ENCODE measurements at places on chromosomes 2 and 18.

GRCh38 chr2:179031731-179032408 is 18.1 kb downstream of the CCDC141 start:
- no peak for DNase-seq

DNA sequence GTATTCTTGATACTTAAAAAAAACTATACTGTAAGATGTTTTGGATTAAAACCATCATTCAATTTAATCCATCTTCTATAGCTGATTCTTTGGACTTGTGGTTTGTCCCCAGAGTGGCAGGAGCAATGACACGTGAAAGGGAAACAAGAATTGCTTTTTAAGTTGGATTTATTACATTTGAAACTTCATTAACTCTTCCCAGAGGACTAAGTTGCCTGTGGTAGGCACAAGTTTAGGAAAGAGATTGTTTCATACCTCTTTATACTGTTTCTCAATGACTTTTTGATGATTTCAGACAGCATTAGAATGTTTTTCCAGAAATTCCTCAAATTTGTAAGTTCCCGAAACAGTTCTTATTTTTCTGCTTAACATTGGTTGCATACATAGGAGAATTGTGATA is 41.3 kb downstream of the ACVR2A start:
- no peak for DNase-seq

DNA sequence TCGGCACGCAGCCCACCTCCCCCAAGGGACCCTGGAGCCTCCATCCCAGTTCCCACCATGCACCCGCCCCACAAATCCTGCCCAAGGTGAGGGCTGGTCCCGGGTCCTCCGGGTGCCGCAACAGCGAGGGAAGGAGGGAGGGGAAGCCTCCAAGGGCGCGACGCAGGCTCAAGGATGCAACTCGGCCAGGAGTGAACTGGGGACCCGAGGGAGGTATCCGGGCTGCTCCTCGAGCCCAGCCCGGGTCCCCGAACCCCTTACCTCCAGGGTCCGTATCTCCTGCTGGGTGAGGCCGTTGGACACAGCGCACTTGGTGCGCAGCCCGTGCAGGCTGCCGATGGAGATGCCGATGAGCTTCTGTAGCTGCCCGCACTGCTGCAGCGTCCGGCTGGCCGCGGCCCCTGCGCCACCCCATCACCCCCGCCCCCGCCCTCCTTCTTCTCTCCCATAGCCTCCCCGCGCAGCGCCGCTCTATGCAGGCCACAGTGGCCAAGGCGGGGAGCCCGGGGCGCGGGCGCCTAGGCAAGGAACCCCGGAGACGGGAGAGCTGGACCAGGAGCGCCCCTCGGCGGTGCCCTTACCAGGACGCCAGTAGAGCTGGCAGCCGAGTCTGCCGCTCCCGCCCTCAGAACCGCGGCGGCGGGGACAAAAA is 124.1 kb downstream of the ANKRD30BL start:
- DNase-seq = no peak

DNA sequence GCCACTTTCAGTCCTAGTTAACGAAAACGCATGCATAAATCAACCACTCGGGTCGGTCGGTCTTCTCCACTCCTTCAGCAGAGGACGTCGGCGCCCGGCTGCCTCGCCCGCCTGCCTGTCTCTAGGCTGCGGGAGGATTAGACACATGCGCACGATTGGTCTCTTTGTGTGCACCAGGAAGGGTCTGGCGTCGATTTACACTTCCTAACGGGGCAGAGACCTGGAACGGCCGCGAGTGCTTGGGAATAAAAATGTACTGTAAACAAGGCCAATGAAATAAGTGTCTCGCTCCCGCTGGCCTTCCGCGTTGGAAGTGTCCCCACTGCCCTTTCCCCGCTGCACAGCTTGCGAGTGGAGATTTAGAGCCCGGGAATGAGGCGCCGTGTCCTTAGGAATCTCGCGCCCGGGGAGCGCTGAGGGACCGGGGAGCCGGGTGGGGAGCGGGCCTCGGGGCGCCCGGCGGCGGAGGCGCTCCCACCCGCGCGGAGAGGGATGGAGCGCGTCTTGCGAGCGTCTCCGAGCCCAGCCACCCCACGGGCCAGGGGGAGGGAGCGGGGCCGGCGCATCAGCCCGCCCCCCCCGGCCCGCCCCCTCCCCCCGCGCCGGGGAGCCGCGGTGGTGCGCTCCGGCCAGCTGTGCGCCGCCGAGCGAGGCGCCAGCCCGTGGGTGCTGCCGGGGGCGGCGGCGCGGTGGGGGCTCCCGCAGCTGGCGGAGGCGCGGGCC is at the start of gene DOK6:
TSS of gene DOK6 (plus strand) at position 636 of the 723 bp plus-strand sequence.
- DNase-seq = peak; percentile 78

DNA sequence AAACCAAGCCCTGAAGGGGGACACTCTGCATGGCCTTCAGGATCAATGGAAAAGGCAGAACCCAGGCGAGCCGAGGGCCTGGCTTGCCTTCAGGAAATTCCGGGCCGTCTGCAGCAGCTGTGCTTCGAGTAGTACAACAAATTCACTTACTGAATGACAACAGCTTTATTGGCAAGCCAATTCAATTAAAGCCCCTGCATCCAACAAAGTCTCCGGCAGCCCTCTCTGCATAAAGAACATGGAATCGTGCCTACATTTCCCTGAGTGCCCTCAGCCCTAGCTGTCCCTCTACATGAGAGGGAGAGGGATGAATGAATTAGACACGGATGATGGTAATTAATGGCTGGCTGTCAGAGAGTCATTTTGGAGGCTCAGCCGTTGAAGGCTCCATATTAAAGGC is 189.0 kb downstream of the BCL11A start:
- DNase-seq = peak; percentile 26

DNA sequence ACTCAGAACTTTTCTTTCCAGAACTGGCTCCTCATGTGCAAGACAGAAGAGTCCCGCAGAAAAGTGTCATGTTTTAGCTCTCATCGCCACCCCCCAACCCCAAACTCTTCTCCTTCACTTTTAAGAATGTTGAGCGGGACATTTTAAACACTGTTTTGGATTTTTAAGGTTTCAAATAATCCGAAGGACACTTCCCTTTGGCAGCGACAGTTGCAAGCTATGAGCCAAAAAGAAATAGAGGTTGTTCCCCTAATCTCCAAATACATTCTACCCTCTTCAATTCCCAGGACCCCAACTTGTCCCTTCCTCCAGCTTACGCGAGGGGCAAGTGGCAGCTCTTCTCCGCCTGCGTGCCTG is 678 bp upstream of the UBE2E3 start:
- DNase-seq = no peak

GRCh38 chr2:119252186-119253113 is 28.8 kb downstream of the STEAP3 start:
- no peak for DNase-seq

- DNase-seq = no peak
Measured at GRCh38 chr2:147017951-147018645, 826.7 kb upstream of the ACVR2A start.

GRCh38 chr2:27795868-27796277 is 24.4 kb downstream of the MRPL33 start:
- no peak for DNase-seq

- DNase-seq = peak; percentile 50
Measured at GRCh38 chr2:163471947-163472346, 263.9 kb downstream of the FIGN start.

DNA sequence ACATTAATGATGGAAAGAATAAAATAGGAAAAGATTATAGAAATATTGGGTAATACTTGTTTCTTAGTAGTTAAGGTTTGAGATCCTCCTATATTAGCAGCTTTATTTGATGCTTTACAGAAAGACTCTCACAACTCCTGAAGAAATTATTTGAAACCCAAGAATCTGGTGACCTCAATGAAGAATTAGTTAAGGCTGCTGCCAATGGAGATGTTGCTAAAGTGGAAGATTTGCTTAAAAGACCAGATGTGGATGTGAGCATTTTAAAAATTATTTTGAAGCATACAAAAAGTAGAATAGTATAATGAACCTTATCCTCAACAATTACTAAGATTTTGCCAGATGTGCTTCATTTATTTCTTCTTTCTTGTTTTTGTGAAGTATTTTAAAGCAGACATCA is 59.1 kb downstream of the MIB1 start:
- no peak for DNase-seq

GRCh38 chr2:225556461-225556860 is 157.0 kb downstream of the NYAP2 start:
- DNase-seq = no peak

Measured in NCI-H446 (cell line).